Left ventricle myocardium superior (tissue), 1 donor: ENCODE measurements at places on chromosomes 3 and 15.

DNA sequence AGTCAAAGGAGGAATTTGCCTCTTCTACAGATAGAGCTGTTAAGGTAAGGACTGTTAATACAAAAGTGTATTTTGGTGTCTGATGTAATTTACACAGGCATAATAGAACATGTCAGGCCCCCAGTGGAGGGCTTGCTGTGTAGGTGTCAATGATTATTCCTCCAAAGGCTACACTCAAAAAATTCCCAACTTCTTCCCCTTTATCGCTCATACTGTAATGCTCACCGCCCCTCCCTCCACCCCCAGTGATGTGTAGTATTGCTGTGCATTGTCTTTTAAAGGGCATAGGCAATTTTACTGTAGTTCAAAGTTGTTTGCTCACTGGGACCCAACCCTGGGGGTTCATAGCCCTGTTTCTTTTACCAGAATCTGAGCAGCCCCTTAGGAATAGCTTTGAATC lies 32.2 kb downstream of the NSUN3 start:
- DNase-seq: no peak

- no peak for DNase-seq
Observed at GRCh38 chr15:100537331-100537730, 8.6 kb upstream of the CERS3 start.

GRCh38 chr3:188526057-188526456 lies 372.1 kb downstream of the LPP start:
- DNase-seq: no peak

DNA sequence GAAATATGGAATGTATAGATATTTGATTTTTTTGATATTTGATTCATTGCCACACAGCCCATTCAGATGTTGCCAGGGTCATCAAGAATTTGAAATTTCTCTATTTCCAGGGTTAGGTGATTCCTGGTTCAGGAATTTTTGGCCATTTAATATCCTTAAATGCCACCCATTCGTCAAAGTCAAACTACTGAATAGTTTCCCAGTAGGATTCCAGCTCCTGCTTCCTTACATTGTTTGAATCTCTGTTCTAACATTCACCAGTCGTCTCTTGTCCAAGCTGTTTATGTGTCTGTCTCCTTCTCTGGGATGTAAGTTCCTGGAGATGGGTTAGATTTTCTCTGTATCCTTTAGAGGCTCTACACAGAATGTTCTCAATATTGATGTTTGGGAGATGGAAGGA lies 124.9 kb upstream of the TLE3 start:
- DNase-seq: no peak

DNA sequence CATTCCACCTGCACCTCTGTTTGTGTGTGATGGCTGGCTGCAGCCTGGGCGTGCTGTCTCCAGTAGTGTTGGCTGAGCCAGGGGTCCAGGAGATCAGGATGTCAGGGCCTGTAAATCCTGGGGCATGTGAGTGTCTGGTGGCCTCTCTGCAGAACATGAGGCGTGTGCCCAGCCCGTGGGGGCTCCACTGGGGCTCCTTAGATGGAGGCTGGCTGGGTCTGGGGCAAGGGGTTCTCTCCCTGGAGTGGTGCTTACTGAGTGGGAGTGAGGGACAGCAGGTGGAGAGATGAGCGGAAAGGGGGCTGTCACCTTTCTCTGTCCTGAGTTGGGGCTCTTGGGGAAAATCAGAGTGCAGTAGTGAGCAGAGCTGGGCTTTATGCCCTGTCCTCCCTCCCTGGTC lies 152.2 kb downstream of the CHDH start:
- no peak for DNase-seq

- no peak for DNase-seq
Observed at GRCh38 chr15:38460543-38460942, 6.6 kb downstream of the FAM98B start.
